Uterine smooth muscle cell (primary cell): ENCODE measurements at places on chromosomes 3 and 15. TPM values are rescaled to one million over a fixed set of nuclear protein-coding genes. Genes with fewer than 3 reads are reported as not detected.

Gene ITIH1
- not detected in 2 replicates for total RNA-seq

Gene ATP10A
- total RNA-seq, result 0.66 and 2.9 TPM in 2 replicates

Gene CEP97
- 13.4 and 25.7 TPM in 2 replicates for total RNA-seq

Gene SPRED1
- 47.0 and 56.8 TPM in 2 replicates for total RNA-seq

Gene THPO
- 0.25 and 0.66 TPM in 2 replicates for total RNA-seq

Gene KNG1
- not detected in 2 replicates for total RNA-seq

Gene FBXL2
- total RNA-seq, result 19.4 and 29.0 TPM in 2 replicates

Gene MAP1A
- 89.7 and 90.5 TPM in 2 replicates for total RNA-seq

Gene DCBLD2
- 311 and 463 TPM in 2 replicates for total RNA-seq

Gene KIF15
- total RNA-seq, result 7.4 and 27.2 TPM in 2 replicates

Gene GRIP2
- 0.22 and 0.37 TPM in 2 replicates for total RNA-seq

Gene PRTG
- total RNA-seq, result 1.5 and 3.1 TPM in 2 replicates

Gene MEIS2
- total RNA-seq, result 72.7 and 80.9 TPM in 2 replicates

Gene TRAIP
- 3.1 and 10.5 TPM in 2 replicates for total RNA-seq

Gene PDCD6IP
- 158 and 284 TPM in 2 replicates for total RNA-seq

Gene STIMATE
- 13.4 and 23.9 TPM in 2 replicates for total RNA-seq

Gene GOLGA6L9
- total RNA-seq, result 1.8 and 2.2 TPM in 2 replicates

Gene ZNF620
- 0.87 and 1.1 TPM in 2 replicates for total RNA-seq

Gene ABI3BP
- total RNA-seq, result 7.0 and 11.5 TPM in 2 replicates

Gene RPL39L
- total RNA-seq, result 31.7 and 65.0 TPM in 2 replicates

Gene PRICKLE2
- 12.8 and 28.5 TPM in 2 replicates for total RNA-seq

Gene CYP1A1
- total RNA-seq, result 0.12 TPM in 1 of 2 replicates, not detected in the other

Gene DNAH12
- under 0.01 and 0.12 TPM in 2 replicates for total RNA-seq

Gene COX5A
- total RNA-seq, result 34.6 and 45.7 TPM in 2 replicates

Gene MAGEL2
- total RNA-seq, result under 0.01 and 0.25 TPM in 2 replicates

Gene NUP210
- total RNA-seq, result 0.77 and 1.9 TPM in 2 replicates
